ENCODE measurements at places on chromosomes 3 and 15.

- DNase-seq = no peak
Observed at GRCh38 chr3:129474984-129475804, 35.2 kb downstream of the IFT122 start.

GRCh38 chr3:37973246-37974054 is 17.1 kb upstream of the VILL start:
- no peak for DNase-seq

GRCh38 chr3:131417751-131418150 is 36.2 kb downstream of the NUDT16 start:
- DNase-seq = no peak

- DNase-seq = no peak
Observed at GRCh38 chr3:140695361-140696061, 17.6 kb downstream of the TRIM42 start.

DNA sequence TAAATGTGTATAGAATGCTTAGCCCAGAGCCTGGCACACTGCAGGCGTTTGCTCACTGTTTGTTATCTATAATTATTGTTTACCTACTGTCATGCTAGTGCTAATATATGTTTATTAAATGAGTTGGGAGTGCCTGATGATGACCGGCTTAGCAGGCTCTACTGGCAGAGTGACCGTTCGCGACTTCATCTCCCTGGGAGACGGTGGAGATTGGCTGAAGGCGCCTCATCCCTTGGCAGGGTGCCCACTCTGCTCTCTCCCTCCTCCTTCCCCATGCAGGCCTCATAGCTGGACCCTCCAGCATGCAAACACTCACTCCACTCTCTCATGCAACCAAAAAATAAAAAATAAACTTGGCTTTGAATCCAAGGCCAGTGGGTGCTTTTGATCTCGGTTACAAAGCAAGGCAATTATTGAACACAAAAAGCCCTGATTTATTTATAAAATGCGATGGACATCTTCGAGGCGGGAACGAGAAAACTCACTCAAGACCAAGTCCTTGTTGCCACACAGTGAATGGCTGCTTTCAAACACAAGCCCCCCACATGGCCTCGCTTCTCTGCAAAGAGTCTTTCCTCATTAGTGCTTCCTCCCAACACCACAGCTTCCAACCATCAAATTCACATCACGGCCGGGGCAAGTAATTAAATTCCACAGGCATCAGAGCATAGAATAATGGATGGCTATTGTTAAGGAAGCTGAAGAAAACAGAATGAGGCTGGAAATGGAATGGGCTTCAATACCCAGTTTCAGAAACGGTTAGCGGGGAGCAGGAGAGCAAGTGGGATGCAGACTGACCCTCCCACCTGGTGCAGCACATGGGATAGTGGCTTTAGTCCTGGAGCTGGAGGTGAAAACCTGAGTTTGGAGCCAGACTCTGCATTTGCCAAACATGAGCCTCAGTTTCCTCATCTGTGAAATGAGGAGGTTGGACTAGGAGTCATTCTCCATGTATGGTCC is 135.7 kb upstream of the RAD18 start:
- DNase-seq = no peak

DNA sequence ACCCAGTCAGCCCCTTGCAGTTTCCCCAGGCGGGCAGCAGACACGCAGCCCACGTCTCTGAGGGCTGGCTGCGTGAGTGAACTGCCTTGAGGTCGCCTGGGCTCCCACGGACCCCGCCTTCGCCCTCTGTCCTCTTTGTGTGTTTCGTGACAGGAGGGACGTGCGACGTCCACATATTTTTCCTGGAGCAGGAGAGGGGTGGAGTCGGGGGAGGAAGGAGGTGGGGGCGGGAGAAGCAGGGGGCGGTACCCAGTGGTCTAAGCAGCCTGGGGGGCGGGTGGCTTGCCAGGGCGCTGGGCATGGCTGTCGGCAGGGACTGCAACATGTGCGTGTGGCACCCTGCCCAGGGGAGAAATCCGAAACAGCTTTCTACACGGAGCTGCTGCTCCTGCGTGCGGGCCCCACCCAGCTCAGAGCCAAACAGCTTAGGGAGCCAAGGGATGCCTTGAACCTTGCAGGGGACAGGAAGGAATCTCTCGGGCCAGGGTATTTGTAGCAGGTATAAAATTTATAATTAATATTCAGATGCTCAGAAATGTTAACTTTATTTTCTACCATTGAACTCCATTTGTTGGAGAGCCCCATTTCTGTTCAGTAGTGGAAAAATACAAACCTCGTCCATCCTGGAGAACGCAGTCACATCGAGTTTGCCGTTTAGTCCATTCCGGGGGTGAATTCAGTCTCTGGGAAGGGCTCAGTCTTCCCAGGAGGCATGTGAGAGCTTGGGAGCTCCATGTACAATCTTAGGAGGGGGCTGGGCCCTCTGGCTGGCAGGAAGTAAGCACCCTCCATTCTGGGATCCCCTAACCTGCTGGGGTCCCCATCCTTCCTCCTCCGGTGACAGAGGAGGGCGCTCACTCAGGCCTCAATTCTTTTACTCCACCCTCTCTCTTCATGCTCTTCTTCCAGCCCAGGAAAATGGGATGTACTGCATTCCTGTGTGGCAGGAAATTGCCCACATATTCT is 79.1 kb upstream of the MEF2A start:
- DNase-seq = no peak

GRCh38 chr3:107959550-107960154 is 131.2 kb downstream of the CD47 start:
- no peak for DNase-seq

DNA sequence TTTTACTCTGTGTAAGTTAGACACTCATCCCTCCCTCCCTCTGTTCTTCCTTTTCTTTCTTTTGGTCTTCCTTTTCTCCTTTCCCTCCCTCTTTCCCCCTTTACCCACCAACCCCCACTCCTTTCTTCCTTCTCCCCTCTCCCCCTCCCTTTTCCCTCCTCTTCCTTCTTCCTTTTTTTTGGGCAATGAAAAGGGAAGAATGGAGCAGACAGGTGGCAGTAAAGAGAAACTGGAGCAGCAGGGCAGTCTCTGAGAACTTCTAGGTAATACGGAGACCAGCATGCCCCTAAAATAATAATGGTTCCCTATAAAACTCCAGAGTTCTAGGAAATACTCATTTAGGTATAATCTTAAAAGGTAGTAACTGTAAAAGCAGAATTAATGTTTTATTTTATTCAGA is 11.4 kb upstream of the GPR171 start:
- DNase-seq = no peak

GRCh38 chr3:123644358-123644757 is 59.5 kb upstream of the HACD2 start:
- no peak for DNase-seq

DNA sequence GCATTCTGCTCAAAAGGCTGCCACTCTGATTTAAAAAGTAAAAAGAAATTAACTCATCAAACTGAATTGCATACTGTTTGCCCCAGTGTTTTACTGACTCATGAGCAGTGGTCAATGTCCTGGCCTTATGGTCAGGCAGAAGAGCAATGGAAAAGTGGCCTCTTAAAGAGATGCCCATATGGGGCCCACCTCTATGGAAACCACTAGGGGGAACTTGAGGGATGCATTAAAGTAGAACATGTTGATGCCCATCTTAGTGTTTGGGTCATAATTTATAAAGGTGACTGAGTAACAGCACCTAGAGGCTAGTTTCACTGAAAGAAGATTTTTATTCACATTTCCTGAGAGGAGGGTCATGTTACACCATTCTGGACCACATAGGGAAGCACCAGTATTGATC is 66.5 kb upstream of the RNU6-1 start:
- no peak for DNase-seq

DNA sequence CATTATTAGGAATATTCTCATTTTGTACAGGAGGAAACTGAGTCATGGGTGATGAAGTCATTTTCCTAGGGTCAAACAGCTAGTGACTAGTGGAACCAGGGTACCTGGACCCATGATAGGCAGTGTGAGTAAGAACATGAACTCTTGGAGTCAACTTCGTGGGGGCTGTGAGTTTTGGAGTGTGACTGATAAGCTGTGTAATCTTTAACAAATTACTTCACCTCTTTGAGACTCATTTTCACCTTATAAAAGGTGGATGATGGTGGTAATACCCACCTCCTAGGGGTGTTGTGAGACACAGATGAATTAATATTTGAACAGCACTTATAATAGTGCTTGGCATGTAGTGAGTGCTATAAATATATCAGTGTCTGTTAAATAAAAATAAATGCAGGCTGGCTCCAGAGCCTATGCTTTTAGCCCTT is 9.1 kb downstream of the SEMA6D start:
- no peak for DNase-seq

DNA sequence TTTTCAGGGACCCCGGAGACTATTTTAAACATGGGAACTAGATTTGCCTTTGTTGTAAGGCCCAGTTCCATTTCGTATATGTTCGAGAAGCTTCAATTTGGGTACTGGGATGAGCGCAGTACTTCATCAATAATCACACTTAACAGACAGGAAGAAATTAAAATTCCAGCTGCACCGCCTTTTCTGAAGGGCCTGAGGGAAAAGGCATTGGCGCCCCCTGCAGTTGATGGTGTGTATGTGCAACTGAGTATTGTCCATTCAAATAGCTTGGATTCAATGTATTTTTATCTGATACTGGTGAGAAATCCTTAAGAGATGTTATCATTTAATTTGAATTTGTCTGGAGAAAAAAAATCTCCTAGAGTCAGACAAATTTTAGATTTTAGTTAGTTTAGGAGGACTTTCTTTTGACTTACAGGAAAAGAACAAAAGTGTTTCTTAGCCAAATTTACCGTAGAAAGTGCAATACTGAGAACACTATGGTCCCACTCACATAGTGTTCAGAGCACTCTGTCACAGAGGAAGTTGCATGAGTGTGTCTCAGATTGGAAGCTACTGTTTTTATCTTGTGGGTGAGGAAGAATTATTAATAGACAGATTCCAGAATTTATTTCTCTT is 5.4 kb upstream of the ALDH1A2 start:
- no peak for DNase-seq

DNA sequence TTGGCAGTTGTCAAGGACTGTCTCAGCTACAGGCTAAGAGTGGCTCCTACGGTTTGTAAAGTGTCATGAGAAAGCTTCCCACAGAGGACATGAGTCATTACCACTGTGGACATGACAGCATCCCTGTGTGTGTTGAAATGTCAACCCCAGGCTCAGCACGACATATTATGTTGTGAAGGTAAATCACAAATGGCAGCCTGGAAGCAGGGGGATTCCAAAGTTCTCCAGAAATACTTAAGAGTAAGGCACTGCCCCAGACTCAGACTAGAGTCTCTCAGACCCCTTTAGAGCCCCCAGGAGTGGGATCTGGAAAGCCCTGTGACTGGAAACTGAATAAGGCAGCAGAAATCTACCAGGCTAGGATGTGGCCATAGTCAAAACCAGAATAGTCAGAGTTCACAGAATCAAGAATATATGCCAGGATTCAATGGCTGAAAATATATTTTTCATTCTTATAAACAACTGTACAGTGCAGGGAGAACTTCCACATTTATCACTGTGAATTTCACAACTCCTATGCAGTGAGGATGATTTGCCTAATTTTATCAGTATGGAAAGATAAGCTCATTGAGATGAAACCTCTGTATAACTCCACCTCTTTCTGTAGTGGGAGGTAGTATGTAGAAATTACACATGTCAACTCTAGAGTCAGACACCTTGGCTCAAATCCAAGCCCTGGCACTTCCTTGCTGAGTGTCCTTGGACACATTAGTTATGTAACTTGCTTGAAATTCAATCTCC is 237.1 kb upstream of the CFAP20DC start:
- no peak for DNase-seq
